ENCODE measurements at places on chromosomes 2 and 18. TPM values are rescaled to one million over a fixed set of nuclear protein-coding genes. Genes with fewer than 3 reads are reported as not detected.

- DNase-seq: no peak
Measured at GRCh38 chr2:222862909-222863544, 2.2 kb downstream of the ACSL3 start.

DNA sequence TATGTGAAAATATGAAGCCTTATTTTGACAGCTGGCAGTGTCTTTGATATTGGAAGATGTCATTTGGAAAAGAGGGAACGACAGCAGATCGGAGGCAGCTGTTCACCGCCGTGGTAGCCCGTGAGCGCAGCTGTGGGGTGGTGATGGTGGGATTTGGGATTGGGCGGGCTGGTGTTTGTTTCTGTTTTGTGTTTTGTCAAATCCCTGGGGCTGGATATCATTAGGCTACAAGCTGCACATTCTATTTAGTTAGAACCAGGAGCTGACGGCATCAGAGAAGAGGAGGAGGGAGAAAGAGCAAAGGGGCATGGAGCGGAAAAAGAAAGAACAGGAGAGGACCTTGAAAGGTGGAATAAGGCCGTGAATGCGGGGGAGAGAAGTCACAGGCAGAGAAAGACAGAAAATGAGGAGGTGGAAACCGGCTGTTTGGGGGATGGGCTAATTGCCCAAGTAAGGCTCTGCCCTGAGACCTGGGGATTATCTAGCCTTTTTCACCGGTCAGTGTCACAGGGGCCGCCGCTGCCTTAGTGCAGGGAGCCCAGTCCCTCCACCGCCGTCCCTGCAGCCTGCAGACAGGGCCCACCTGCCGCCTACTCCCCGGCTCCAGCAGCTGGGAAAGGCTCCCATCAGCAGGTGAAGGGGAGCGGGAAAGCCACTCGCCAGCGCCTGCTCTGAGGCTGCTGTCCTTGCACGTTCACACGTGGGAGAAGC is 88.0 kb downstream of the ZCCHC2 start:
- DNase-seq: no peak

DNA sequence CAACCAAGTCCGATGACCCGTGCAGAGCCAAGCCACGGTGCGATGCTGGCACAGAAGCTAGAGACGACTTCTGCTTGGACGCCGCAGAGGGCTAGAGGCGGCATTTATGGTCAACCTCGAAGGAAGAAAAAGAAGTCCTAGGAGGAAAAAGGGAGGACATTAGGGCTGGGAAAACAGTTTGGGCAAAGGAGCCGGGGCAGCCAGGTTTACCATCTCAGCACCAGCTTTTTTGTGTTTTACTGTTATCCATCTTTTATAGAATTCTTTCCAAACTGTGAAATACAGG is 643 bp upstream of the DTNB start:
- no peak for DNase-seq

DNA sequence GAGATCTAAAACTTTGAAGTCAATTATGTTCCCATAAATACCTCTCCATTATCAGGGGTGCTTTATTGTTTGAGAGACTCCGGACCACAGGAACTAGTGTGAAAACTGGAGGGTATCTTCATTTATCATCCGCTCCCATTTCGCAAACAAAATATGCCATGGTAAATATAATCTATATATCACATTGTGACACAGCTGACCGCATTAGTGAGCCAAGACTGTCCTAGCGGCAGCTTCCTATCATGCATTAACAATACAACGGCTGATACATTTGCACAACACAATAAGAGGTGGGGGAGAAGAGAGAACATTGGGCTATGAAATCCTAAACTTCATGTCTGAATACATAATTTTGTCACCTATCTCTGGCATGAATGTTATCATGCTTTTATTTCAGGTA is 29.5 kb downstream of the BCL11A start:
- DNase-seq: no peak

DNA sequence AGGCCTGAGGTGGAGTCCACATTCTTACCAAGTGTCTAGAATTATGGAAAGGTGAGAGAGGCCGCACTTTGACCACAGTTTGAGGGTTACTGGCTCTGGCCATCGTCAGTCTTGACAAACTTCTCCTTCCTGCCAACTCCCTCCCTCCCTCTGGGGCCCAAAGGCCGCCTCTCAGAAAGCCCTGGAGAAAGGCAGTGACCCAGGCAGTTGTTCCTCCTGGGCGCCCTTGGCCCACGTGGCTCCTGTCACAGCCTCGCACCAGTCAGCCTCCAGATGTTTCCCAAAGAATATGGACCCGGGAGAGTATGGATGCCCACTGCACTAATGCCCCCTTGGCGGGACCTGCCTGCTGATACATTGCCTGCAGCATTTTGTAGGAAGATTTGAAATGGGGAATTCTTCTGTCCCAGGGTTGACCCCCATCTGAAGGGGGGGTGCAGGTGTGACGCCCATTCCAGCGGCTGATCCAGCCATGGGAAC is 61.7 kb downstream of the ASB1 start:
- DNase-seq: no peak

- DNase-seq: no peak
Measured at GRCh38 chr2:105400138-105400540, 1.3 kb upstream of the FHL2 start.

DNA sequence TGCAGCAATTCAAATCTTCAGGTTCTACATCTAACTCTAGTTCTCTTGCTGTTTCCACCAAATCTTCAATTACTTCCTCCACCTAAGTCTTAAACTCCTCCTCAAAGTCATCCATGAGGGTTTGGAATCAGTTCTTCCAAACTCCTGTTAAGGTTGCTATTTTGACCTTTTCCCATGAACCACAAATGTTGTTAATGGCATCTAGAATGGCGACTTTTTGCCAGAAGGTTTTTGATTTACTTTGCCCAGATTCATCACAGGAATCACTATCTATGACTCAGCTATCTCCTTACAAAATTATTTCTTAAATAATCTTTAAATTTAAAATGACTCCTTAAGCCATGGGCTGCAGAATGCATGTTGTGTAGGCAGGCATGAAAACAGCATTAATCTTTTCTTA is 368.9 kb upstream of the TNP1 start:
- DNase-seq: no peak

- no peak for DNase-seq
Measured at GRCh38 chr2:204966245-204966644, 421.0 kb downstream of the PARD3B start.

GRCh38 chr2:160174322-160174721 is 25.8 kb downstream of the ITGB6 start:
- DNase-seq: no peak

GRCh38 chr2:49342156-49342555 is 187.8 kb upstream of the FSHR start:
- DNase-seq: no peak

- no peak for DNase-seq
Measured at GRCh38 chr18:39751161-39751560, 2185.6 kb upstream of the CELF4 start.

- DNase-seq: no peak
Measured at GRCh38 chr2:75655861-75656260, 9.3 kb downstream of the MRPL19 start.

DNA sequence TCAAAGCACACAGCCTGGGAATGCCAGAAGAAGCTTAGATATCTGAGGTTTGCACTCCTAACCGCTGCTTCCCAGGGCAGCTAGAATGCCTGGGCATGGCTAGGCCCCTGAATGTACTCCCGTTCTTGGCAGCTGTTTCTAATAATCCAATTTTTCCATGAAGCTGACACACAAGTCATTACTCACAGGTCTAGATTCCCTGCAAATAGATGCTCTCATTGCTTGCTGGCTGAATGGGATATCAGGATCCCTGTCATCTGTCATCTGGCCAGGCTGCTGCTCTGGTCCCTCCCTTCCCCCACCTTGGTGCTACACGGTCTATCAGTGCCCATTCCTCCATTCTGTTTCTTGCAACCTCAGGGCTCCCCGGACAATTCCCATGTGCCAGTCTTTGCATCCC is 40.7 kb upstream of the TEX51 start:
- DNase-seq: no peak

GRCh38 chr2:127106457-127106990 is 430 bp downstream of the BIN1 start:
- DNase-seq: peak; percentile 41

GRCh38 chr2:176334729-176335128 is 65.5 kb downstream of the MTX2 start:
- no peak for DNase-seq

- DNase-seq: no peak
Measured at GRCh38 chr2:166341426-166341825, 34.3 kb downstream of the SCN9A start.

DNA sequence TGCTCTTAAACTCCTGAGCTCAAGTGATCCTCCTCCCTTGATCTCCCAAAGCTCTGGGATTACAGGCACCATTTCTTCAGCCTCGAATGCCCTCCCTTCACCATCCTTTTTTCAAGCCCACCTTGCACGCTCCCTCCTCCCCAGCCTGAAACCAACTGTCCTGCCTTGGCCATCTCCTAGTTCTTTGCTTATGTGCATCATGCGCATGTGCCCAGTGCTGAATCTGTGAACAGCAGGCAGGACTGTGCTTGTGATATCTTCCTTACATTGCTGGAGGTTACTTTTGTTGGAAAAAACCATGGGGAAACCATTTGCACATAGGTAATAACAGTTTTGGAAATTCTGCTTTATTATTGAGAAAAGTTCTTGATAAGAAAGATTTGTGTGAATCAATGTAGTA is 30.2 kb upstream of the CETN1 start:
- no peak for DNase-seq

DNA sequence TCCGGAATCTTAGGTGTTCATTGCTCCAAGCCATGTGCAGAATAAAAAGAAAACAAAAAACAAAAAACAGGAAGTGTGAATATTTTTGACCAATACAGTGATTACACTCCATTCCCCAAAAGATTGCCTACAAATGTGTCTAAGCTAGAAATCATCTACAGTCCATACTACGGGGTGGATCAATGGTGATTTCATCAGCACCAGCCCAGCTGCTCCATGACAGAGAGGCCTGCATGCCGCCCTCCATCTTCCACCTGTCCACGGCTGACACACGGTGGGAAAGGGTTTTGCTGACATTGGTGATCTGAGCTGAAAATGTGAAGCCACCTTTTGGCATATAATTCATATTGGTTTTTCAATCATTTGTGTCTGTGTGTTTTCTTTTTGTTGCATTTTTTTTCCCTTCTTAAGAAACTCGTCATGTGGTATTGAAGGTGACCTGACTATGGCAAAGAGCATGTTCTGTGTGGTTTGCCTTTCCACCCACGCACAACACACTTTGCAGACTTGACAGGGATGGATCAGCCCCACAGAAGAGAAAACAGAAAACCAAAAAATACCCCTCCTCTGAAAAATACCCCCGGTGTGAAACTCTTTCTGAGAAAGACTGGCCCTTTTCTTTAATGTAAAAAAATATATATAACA is 533.1 kb downstream of the RNF144A start:
- DNase-seq: no peak

- DNase-seq: no peak
Measured at GRCh38 chr18:37368110-37368954, 197.3 kb downstream of the CELF4 start.

- DNase-seq: no peak
Measured at GRCh38 chr2:47907039-47907781, 912 bp upstream of the FBXO11 start.

DNA sequence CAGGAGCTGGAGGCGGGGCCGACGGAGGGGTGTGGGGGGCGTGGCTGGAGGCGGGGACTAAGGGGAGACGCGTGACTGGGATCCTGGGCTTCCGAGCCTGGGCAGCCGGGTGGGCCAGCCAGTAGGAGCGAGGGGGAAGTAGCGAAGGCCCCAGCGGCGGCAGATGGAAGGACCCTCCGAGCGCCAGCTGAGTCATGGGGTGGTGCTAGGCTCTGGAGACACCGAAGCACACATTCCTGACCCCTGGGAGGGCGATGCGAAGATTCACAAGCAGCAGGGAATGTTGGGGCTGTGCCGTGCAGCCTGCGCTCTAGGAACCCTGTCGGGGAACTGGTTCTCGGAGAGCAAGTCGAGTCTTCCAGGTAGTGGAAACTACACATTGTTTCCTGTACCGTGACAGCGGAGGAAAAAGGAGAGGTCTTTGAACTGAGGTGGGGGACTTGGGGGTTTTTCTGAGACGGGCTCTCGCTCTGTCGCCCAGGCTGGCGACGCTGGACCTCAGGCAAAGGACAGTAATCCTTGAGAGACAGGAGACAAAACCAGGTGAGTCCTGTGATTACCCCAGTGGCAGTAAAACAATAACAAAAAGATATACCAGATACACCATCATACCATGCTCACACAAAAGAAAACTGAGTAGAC is 650 bp upstream of the AFG3L2 start:
- DNase-seq: no peak

DNA sequence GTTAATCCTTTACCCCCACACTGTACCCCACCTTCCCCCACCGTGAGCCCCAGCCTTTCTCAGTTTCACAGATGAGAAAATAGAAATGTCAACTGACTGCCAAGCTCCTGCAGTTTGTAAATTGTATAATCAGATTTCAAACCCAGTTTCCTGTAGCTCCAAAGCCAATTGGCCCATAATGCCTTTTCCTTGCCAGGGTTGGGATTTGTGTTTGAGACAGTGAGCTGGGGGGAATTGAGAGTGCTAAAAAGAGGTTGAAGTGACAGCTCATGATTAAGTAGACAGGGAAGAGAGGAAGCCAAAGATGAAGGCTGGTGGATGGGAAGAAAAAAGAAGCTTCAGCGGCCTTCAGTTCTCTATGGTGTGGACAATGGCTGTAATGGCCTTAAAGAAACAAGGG is 10.7 kb downstream of the OSBPL6 start:
- DNase-seq: no peak

The RESP18 gene
- total RNA-seq: not detected

The CABYR gene
- 8.4 TPM for total RNA-seq

The PIEZO2 gene
- total RNA-seq: 8.4 TPM

The AAK1 gene
- total RNA-seq: 144 TPM

The TDRD15 gene
- 0.05 TPM for total RNA-seq

The SLC19A3 gene
- total RNA-seq: 0.62 TPM

The TET3 gene
- 23.0 TPM for total RNA-seq

The RSAD2 gene
- 0.28 TPM for total RNA-seq

The SLC35F5 gene
- 34.4 TPM for total RNA-seq

The DES gene
- total RNA-seq: 0.10 TPM

The ZSCAN30 gene
- total RNA-seq: 30.0 TPM

The NR4A2 gene
- total RNA-seq: 3.9 TPM

The SCN7A gene
- 6.3 TPM for total RNA-seq

The SLC16A14 gene
- 0.18 TPM for total RNA-seq

The CNTNAP5 gene
- total RNA-seq: 5.0 TPM

The FLACC1 gene
- 1.1 TPM for total RNA-seq

The UNC80 gene
- 0.05 TPM for total RNA-seq

The E2F6 gene
- total RNA-seq: 20.4 TPM

The GKN1 gene
- total RNA-seq: not detected

The IL18R1 gene
- total RNA-seq: 0.51 TPM
